SJSA1 (cell line): ENCODE measurements at places on chromosomes 1 and 21. TPM values are rescaled to one million over a fixed set of nuclear protein-coding genes. Genes with fewer than 3 reads are reported as not detected.
A peak's percentile ranks its signal among the peaks of the same experiment; 100 is the strongest.

Gene NUP210L
- not detected in 2 replicates for total RNA-seq

Gene OR2G6
- not detected in 2 replicates for total RNA-seq

DNA sequence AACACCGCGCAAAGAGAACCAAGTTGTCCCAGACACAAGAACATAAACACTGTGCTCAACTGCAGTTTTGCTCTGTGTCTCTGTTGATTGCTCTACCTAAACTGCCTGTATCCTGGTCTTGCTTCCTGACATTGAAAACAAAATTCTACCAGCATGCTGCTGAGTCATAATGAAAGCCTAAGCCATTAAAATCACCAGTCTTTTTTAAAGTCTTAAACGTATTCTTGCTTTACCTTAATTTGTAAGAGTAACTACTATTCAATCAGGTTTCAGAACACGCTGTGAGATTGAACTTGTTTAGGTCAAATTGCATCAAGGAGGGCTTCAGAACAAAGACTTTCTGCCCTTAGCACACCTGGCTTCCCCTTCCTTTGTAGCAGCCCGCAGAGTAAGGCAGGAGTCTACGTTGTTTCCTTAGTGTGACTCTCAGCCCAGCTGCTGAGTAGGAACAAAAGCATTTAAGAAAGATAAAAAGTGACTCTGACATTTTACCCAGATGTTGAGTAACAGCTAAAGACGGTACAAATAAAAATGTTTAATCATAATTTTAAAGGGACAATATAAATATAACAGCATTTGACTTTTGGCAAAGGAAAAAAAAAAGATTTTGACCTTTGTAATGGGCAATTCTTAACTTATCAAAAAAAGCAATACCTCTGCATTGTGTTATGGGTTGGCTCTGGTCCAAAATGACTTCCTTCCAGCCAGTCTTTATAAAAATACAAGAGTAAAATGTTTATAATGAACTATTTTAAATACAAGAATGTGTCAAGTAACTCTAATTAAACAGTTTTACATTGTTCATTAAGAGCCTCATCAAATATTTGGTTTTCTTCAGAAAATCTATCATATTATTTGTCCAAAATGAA is 186.9 kb upstream of the ADGRL4 start:
- H3K27ac ChIP-seq: peak overlapping the region; percentile 67
- no peaks in the 10 kb centered on the region for H3K36me3 ChIP-seq
- no peaks in the 10 kb centered on the region for H3K27me3 ChIP-seq
- peaks cover 11% of the 10 kb centered on the region for H3K4me1 ChIP-seq
- DNase-seq: peak; percentile 46

- H3K36me3 ChIP-seq: peaks cover 4% of the 10 kb centered on the region
- H3K27me3 ChIP-seq: no peaks in the 10 kb centered on the region
- DNase-seq: peak; percentile 70
- H3K27ac ChIP-seq: 0 out of 2 replicates have a peak overlapping the region, but pooled peaks have one; percentile 13
- peaks cover 25% of the 10 kb centered on the region for H3K4me1 ChIP-seq
Measured at GRCh38 chr1:75097654-75098053, 36.5 kb upstream of the LHX8 start.

DNA sequence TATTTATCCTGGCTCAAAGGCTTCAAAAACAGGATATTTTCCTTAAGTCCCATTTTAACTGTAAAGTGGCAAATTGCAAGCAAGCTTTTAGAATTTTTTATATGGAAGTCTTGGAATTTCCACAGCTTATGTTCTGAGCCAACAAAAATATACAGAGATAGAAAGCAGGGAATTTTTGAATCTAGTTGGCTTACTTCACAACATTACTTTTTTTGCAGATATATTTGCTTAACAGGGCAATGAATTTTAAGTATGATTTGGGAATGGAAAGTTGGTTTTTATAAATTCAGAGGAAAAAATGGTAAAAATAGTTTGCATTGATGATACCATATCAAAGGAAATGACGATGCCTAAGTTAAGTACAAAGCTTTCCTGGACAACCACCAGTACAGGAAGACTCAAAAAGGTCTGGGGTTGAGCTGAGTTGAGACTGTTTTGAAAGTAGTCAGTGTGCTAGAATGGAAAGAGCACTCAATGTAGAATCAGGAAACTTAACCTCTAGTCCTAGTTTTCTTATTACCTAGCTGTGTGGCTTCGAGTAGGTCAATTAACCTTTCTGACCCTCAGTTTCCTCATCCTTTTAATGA is 11.0 kb upstream of the VCAM1 start:
- no peaks in the 10 kb centered on the region for H3K36me3 ChIP-seq
- H3K27ac ChIP-seq: peak overlapping the region; percentile 1; the same call in 1 of the 2 replicates
- no peaks in the 10 kb centered on the region for H3K27me3 ChIP-seq
- no peak overlapping the region for H3K4me3 ChIP-seq
- peaks cover 62% of the 10 kb centered on the region for H3K4me1 ChIP-seq
